ENCODE measurements at places on chromosomes 6 and 20.

DNA sequence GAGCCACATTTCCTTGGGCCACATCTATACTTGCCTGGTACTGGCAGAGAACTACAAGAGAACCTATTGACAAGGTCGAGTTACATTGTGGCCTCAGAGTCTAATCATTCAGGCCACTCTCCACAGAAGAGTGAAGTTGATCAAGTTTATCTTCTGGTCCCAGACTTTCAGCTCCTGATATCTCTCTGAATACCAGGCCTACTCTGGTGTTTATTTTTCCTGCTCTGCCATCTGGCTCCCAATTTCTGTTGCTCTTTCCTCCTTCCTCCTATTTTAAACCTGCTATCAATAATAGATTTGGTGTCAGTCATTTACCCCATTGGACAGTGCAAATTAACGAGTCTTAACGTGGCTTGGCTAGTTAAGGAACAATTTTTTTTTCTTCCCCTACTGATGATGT, 46.6 kb downstream of the SCGN start:
- DNase-seq, result no peak

DNA sequence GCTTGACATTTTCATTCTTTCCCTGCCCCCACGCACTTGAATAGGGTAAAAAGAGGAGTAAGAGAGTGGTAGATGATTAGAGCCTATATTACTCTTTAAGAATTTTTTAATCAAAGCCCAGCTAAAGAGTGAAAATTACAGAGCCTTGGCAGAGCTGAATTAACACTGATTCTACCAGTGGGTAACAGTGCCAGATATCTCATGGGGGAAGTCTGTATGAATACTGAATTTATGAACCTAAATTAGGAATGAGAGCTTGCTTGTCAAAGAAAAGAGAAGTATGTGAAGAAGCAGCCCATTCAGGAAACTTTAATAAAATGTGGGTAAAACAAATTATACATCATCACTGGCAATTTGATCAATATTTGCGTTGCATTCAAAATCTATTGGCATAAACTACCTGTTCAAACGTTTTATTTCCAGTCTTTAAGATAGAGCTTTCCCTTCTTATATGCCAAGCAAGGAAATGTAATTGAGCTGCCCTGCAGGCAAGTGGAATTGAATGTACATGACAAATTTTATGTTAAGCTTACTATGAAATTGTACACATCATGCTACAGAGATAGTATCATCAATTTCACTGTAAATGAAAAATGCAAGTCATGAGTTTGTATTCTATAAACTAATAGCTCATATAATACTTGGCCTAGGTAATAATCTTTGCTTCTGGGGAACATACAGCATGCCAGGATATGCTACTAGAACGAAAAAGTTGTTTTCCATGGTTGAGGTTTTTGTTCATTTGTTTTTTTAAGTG, 14.5 kb downstream of the SOBP start:
- DNase-seq, result no peak

DNA sequence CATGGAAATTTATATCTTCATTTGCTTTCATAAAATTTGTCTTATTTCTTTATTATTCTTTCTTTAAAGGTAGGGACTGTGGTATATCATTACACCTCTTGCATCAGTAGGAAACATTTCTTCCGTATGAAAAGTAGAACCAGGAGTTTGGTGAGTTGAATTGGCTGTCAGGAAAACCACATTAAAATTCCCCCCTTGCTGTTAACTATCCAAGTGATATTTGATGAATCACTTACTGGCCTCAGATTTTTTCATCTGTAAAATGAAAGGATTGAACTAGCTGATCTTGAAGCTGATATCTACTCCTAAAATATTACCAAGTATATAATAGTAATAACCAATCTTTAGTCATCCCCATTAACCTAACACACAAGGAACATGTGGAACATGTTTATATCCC, 460.9 kb downstream of the GJA1 start:
- DNase-seq, result no peak

DNA sequence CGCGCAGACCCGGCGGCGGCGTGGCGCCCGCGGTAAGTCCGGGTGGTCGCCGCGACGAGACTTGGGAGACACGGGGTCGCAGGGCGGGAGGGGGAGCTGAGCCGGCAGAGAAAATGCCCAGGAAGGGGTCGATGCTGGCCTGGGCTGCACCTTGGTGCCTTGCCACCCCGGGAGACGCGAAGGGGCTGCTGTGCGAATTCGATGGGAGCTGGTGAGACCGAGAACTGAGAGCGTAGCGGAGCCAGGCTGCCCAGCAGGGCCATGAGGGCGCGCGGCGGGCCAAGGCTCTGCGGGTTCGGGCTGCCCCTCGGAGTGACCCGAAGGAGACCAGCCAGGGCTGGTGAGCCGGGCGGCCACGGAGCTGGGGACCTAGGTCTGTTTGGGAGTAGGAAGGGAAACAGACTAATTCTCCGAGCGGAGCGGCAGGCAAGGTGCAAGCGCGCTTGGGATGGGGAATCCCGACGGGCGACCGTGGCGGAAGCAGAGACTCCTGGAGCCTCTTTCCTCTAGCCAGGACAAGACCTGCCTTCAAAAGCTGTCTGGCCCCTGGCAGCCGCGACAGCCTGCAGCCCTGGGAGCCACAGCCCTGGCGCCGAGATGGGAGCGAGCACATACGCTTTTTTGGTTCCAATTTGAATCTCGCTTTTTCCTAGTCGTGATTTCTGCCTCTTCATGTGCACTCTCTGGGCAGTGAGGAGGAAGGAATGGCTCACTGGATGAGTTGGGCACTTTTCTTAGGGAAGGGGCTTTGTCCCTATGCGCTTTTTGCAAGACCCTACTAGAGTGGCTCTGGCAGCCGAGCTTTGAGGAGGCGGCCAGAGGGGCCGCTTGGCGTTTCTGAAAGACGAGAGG, 691 bp downstream of the SYNDIG1 start:
- peak; percentile 29 for DNase-seq

- no peak for DNase-seq
These were observed 31.8 kb downstream of the PIM1 start for GRCh38 chr6:37201726-37202125.
